ENCODE measurements at places on chromosomes 3 and 15.

DNA sequence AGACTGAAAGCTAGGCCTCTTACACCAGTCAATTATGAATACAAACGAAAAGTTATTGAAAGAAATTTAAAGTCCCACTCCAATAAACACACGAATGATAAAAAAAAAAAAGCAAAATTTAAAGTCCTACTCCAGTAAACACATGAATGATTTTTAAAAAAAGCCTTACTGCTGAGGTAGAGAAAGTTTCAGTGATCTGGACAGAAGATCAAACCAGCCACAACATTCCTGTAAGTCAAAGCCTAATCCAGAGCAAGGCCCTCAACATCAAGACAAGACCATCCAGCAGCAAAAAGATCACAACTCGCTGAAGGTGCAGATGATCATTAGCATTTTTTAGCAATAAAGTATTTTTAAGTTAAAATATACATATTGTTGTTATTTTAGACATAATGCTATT, 95.6 kb upstream of the LIPC start:
- DNase-seq = no peak

GRCh38 chr3:117355566-117355965, 646.0 kb downstream of the TUSC7 start:
- no peak for DNase-seq

GRCh38 chr3:42149975-42150374, 58.8 kb downstream of the TRAK1 start:
- DNase-seq = no peak

DNA sequence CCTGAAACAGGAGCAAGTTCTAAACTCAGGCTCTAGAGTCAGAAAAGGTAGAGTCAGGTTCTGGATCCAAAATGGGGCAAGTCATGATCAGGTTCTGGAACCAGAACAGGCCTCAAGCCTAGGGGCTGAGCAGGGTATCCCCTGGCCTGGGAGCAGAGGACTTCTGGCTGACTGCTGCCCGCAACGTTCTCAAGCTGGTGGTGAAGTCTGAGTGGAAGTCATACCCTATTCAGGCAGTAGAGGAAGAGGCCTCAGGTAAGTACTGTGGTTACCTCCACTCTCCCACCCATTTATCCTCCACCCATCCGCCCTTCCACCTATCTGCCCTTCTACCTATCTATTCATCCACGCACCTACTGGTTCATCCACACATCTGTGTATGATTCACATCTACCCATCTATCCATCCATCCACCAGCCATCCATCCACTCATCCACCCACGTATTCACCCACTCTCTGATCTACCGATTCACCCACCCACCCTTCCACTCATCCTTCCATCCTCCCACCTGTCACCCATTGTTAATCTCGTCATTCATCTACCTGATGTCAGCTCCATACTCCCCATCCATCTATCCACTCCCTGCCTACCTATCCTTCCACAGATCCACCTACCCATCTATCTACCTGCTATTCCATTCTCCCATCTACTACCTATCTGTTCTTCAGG, 8.7 kb downstream of the TTLL3 start:
- no peak for DNase-seq

GRCh38 chr3:72818092-72818773, 30.0 kb downstream of the SHQ1 start:
- DNase-seq = no peak

- DNase-seq = no peak
Measured at GRCh38 chr3:37324850-37325321, 150.5 kb upstream of the LRRFIP2 start.

GRCh38 chr3:96449346-96449745, 365.0 kb upstream of the EPHA6 start:
- DNase-seq = no peak

- DNase-seq = no peak
Measured at GRCh38 chr15:65336493-65337435, 32.3 kb downstream of the RNU5B-1 start.

- no peak for DNase-seq
Measured at GRCh38 chr15:83612898-83613635, 40.9 kb upstream of the ADAMTSL3 start.

DNA sequence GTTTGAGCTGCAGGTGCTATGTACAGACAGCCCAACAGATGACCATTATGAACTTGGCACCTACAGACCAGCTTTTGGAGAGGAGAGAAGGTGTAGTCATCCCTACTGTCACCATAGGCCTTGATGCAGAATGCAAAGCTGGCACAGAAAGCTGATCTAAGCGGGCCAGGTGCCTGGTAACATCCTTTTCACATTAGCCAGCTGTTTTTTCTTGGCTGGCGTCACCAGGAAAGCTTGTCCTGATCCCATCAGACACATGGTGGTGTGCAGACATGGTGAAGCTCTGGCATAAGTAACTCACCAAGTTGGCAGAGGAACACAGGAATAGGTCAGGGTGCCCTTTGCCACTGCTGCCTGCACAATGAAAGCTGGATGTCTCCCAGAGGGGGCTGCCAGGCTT, 97.2 kb upstream of the MB21D2 start:
- no peak for DNase-seq

- no peak for DNase-seq
Measured at GRCh38 chr3:32934150-32934742, 17.2 kb upstream of the CCR4 start.

DNA sequence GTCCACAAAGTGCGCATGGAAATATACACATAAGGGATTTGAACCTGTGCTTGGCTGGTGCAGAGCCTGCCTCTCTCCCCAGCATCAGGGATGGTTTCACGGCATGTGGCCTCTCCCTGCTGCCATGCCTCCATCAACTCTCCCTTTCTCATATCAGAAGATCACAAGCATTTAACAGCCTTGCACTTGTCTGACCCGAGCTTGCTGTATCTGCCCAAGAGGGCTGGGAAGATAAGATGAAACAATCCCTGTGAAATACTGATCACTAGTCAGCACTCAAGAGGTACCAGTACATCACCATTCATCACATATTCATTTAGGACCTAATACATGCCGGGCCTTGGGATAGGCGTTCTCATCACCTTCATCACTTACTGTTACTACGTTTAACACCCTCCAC, 107.6 kb upstream of the ARHGEF3 start:
- DNase-seq = no peak

DNA sequence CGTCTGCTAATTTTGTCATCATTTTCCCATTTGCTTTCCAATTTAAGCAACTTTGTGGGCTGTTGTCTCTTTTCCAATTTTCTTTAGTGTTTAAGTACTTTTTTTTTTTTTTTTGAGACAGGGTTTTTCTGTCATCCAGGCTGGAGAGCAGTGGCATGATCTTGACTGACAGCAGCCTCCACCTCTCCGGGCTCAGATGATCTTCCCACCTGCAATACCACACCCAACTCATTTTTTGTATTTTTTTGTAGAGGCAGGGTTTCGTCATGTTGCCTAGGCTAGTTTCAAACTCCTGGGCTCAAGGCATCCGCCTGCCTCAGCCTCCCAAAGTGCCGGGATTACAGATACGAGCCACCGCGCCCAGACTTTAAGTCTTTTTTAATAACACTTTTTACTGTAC, 26.2 kb upstream of the EIF4A2 start:
- no peak for DNase-seq

- no peak for DNase-seq
Measured at GRCh38 chr3:71229905-71230657, 353.4 kb downstream of the FOXP1 start.

- no peak for DNase-seq
Measured at GRCh38 chr3:4358273-4358672, 55.1 kb downstream of the SETMAR start.

DNA sequence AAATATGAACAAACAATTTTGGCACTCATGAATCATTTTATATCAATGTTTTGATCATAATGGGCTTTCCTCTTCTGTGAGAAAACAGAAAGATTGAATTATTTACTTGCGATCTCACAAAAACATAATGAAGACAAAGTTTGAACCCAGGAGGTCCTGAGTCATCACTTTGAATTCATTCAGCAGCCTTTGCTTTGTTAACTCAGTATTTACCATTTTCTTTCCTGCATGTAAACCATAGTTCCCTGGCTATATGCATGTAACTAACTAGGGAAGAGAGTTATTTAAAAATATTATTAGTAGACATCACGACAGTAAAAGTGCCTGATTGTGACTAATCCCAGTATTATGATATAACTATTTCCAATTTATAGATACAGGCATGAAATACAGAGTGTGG, 1026.2 kb downstream of the PLOD2 start:
- no peak for DNase-seq

DNA sequence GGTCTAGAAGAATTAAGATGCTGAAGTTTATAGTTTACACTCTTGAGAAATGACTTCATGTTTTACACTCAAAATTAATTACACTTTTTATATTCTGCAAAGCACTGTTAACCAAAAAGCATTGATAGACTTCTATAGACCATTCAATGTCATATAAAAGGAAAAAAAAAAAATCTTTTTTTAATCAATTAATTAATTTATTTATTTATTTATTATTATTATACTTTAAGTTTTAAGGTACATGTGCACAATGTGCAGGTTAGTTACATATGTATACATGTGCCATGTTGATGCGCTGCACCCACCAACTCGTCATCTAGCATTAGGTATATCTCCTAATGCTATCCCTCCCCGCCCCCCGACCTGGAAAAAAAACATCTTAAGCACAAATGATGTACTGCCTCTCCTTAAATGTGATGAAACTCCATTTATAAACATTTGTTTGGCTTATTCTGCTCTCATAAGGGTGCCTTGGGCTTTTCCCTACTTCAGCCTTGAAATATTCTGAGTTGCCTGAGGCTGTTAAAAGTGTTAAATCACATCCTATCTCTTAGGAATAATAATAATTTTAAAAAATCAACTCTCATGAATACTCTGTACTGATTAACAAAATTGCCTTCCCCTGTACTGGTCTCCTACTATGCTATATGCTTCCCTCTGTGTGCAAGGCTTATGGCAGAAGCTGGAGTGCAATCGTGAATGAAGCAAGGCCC, 466.9 kb downstream of the SOX2 start:
- DNase-seq = no peak

DNA sequence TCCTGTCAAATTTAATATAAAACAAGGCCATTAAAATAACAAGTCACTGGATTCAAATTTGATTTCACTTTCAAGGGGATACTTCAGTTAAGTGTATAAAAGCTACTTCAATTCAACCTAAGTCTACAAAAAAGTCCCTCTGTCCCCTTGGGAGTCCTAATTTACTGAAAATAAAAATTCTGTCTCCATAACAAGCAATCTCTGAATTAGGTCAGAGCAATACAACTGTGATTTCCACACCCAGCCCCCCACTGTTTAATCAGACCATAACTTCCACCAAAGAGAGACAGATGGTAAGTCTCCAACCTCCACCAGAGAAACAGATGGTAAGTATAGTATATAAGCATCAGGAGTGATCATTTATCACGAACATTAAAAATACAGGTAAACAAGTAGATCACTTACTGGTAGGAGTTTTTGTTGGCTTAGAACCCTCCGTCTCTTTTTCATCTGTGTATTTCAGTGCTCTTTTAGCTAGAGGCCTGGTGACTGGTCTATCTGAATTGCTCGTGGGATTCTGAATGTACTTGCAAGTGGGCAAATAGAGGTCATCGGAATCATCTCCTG, 12.1 kb downstream of the SGO1 start:
- DNase-seq = no peak

DNA sequence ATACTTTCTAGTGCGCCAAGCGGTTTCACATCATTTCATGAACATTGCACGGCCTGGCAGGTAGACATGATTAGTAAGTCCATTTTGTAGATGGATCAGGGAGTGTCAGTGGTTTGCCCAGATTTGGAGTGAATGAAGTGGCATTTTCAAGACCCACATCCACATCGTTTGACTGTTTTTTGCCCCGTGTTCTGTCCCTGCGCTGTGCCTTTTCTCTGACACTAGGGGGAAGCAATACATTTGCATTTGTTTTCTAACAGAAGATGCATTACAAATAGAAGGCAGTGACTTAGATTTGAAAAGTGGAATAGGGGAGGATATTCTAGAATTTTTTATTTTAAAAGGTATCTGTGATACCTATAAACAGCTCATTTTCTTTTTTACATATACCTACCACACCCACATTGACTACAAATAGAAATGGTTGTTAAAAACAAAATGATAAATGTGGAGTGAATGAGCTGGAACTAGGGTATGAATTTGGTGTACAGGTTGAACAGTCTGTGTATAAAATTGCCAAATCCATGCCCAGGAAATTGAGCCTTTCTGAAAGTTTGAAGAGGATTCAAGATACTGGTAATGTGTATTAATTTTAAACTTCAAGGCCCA, 98.0 kb downstream of the USP13 start:
- DNase-seq = no peak

- DNase-seq = no peak
Measured at GRCh38 chr3:173397161-173398110, at the start of gene NLGN1. TSS of gene NLGN1 (plus strand) at chr3:173397744.

- DNase-seq = no peak
Measured at GRCh38 chr15:48966595-48967301, 3.0 kb upstream of the SHC4 start.

DNA sequence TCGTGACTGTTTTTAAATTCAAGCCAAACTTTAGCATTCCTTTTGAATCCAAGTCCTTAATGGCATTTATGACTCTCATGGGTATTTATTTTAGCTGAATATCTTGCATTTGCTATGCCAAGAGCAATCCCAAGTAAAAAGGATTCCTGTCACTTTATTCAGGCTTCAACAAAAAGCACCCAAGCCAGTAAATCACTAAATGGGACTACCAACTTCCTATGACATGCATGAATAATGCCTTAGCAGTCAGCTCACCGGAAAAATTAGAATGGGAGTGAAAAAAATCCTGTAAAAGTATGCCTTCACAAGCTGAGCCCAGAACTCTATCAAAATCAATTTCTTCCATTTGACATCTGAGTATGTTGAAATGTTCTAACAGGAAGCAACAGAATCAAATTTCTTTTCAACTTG, 1297.9 kb downstream of the ROBO2 start:
- DNase-seq = no peak

GRCh38 chr15:42077689-42078088, 16.7 kb downstream of the PLA2G4D start:
- no peak for DNase-seq

DNA sequence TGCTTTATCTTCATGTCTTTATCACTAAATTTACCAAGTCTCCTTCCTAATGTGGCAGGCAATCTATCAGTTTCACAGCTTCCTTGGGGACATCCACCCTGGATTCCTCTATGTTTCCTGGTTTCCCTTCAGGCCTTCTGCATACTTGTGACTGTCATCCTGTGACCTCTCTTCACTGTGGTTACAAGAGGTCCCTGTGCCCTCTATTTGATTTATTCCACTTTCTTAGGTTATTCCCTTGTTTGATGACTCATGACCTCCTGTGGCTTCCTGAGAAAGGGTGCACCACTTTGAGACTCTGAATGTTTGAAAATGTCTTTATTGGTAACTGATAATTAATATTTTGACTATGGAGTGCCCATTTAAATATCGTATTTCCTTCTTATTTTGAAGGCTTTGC, 60.5 kb upstream of the KY start:
- no peak for DNase-seq

DNA sequence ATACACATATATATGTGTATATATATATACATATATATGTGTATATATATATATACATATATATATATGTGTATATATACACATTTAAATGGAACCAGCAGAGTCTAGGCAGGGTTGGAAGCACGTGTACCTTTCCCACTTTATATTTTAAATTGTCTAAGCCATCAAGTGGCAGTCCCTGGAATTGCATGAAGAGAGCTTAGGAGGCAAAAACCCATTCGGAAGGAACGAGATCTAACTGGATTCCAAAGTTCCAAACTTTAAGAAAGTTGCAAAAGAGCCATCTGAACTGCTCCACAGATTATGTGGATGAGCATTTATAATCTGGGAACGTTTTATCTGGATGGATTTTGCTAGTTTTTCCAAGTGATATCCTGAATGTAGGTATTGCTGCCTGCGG, 186.5 kb downstream of the FOXP1 start:
- DNase-seq = no peak
